ENCODE measurements at places on chromosomes 6 and 20. TPM values are rescaled to one million over a fixed set of nuclear protein-coding genes. Genes with fewer than 3 reads are reported as not detected.
A peak's percentile ranks its signal among the peaks of the same experiment; 100 is the strongest.

GRCh38 chr6:111628142-111628850, 22.6 kb upstream of the TRAF3IP2 start:
- DNase-seq: no peak

DNA sequence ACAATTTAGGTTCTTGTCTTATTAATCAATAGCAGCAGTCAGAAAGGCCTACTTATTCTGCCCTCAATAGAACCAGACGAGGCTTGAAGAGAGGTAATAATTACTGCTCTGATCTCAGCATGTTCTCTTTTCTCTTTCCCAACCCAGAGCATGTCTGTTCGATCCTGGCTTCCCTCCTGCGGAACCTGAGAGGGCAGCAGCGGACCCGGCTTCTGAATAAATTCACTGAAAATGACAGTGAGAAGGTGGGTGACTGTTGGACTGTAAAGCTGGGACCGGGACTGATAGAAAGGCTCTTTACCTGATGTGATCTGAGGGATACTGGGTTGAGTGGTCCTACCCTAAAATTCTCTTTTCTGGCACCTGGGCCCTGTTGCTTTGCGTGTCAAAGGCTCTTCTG, 63.0 kb upstream of the VSTM2L start:
- DNase-seq: no peak

DNA sequence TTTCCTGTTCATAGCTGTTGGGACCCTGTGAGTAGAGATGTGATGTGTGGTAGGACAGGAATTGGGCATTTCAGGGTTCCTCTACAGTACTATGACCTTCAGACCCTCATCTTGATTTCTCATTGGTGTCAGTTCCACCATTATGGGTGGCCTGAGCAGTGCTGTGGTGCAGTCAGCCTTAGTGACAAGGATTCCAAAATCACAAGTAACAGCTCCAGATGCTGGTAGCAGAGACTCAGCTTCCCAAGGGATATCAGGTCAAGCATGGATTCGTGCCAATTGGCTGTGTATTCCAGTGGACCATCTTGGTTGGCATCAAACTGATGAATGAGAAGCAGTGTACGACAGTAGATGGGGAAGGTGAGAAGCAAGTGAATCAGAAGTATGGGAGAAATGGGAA, 3.8 kb downstream of the SMIM26 start:
- DNase-seq: no peak

DNA sequence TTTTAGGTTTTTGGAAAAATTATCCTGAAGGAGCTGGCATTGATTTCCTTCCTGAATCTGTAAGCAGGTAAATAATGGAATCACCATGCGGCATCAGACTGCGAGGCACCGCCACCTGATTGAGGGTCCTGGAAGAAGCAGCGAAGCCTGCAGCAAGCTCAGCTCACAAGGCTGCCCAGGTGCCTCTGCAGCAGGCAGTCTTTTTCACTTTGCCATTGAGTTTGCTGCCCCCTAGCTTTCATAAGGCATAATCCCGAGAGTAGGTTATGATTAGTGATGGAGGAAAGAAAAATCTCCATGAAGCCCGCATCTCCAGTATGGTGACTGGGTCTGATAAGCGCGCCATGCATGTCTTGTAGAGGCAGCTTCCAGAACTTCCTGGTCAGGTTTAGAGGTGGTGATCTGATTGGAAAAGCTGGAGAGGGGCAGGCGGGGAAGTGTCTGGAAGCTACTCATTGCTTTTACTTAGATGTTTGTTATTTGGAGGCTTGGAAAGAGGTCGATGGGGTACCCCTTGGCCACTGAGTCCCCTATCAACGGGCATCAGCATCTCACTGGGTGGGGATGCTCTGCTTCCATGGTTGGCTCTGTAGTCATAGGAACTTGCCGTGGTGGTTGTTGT, 26.7 kb downstream of the IYD start:
- peak; percentile 47 for DNase-seq

- DNase-seq: no peak
These were observed 65.8 kb upstream of the LY86 start for GRCh38 chr6:6522709-6523108.

DNA sequence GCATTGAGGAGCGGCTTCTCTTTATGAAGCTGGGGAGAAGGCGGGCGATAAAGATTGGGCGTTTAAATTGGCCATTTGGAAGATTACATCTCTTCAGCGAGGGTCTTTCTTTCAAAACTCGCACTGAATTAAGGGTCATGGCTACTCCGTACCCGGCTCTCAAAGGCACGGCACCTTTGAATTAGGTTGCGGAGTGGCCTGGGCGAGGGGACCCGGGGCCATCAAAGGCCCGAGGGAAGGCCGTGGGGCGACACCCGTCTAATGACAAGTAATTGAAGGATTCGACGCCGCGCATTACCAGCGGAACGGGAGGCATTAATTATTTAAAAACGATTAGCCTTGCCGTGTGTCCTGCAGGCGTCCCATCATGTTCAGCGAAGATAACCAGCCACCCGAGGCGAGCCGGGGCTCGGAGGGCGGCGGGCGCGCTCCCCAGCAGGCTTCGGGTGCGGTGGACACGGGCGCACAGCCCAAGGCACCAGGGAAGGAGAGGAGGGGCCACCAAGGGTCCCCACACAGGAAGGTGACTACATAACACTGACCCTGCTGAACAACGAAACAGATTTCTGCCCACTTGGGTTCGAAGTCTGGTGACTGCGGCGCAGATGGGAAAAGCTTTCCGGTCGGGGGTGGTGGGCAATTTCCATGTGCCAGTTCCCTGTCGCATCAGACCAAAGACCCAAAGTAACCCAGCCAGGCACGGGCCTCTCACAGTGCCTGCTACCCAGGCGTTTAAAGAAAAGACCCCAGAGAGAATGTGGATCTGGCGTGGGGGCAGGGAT, 7.4 kb downstream of the FOXA2 start:
- DNase-seq: no peak

GRCh38 chr6:151240791-151241642, 1.2 kb downstream of the AKAP12 start:
- DNase-seq: peak; percentile 54

DNA sequence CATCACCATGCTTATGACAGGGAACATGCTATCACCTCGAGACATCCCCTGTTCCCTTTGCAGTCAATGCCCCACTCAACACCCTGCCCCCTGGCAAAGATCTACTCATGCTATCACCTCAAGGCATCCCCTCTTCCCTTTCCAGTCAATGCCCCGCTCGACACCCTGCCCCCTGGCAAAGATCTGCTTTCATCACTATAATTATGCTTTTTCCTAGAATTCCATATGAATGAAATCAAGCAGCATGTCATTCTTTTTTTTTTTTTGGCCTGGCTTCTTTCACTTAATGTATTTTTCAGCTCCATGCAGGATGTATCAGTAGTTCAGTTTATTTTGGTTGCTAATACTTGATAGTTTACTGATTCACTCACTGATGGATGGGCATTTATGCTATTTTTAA, 554.9 kb downstream of the CDH26 start:
- DNase-seq: no peak

- DNase-seq: no peak
These were observed 19.8 kb downstream of the LAMA4 start for GRCh38 chr6:112234601-112235000.

GRCh38 chr20:37896932-37897548, 5.9 kb upstream of the VSTM2L start:
- DNase-seq: no peak

- DNase-seq: peak; percentile 82
These were observed 931 bp upstream of the UCKL1 start for GRCh38 chr20:63957004-63957689.

- DNase-seq: no peak
These were observed 228.8 kb downstream of the SYNDIG1 start for GRCh38 chr20:24698189-24698588.

DNA sequence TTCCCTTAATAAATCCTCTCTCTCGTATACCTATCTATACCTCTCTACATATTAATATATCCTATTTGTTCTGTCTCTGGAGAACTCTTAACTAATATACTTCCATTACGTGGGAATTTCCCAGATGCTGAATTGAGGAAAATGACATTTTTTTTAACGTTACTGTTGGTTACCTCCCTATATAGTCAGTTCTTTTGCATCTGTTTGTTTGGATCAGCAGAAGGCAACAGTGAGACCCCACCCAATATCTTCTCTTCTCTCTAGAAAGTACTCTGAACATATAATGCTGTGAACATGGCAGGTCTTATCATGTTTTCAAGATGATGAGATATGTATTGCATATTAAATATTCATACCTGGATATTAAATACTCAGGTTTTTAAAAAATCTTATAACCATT, 12.7 kb downstream of the RFPL4B start:
- DNase-seq: no peak

DNA sequence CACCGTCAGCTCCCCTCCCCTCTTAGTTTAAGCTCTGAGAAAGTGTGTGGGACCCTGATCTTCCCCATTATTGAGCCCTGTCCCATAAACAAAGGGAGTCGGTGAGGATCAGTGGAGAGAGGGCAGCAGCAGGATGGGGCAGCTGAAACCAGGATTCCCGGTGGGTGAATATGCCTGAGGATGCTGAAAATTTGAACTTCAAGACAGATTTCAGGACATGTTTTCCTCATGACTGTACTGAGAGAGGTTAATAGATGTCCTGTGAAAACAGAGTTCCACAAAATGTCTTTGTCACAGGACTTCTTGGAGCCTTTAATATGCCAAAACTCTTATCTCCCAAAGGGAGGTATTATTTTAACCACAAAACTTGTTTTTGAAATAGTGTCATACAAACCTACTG, 53.5 kb upstream of the SLC22A16 start:
- no peak for DNase-seq

GRCh38 chr6:146997062-146997461, 207.2 kb upstream of the STXBP5 start:
- DNase-seq: no peak

GRCh38 chr20:50248104-50248641, 57.5 kb downstream of the CEBPB start:
- DNase-seq: no peak

DNA sequence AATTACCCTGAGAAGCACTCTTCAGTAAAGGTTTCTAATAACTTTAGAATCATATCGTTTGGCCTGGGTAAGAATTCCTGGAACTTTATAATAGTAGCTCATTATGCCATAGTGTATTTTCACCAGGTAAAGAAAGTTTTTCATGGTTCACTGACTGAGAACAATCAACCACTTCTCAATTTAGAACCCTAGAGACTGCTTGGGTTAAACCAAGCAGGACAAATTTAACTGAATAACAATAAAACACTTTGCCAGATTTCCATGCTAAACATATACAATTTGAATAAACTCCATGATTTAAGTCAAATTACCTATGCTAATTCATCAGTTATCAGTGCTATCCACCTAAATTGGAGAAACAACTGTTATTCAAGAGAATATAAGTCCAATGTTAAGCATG, 99.4 kb downstream of the PLG start:
- no peak for DNase-seq

DNA sequence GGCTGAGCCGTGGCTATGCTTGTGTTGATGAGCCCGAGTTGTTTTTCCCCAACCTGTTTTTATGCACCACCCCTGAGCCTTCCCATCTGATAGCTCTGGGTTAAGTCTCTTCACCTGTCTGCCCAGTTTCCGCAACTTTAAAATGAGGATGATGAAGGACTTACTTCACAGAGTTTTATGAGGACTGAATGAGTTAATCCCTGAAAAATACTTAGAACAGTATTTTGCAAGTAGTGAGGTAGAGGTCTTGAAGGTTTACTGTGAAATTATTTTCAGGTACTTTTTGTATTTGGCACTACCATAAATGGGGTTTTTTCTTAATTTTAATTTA, 3.2 kb downstream of the MTG2 start:
- DNase-seq: no peak

DNA sequence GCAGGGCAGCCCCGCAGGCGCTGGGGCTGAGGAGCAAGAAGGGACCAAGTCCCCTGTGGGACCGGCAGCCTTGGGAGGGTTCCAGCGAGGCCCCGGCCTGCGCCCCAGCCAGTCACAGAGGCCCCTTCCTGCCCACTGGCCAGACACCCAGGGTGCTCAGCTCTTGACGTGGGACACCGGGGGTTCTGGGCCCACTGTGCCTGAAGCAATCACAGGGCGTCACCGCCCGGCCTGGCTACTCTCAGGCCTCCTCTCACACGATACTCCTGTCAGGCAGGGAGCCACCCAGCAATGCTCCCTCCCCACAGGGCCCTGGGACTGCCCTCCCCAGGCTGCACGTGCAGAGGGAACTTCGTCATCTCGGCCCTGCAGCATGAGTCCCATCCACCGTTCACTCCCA, 14.5 kb downstream of the TAF4 start:
- no peak for DNase-seq

DNA sequence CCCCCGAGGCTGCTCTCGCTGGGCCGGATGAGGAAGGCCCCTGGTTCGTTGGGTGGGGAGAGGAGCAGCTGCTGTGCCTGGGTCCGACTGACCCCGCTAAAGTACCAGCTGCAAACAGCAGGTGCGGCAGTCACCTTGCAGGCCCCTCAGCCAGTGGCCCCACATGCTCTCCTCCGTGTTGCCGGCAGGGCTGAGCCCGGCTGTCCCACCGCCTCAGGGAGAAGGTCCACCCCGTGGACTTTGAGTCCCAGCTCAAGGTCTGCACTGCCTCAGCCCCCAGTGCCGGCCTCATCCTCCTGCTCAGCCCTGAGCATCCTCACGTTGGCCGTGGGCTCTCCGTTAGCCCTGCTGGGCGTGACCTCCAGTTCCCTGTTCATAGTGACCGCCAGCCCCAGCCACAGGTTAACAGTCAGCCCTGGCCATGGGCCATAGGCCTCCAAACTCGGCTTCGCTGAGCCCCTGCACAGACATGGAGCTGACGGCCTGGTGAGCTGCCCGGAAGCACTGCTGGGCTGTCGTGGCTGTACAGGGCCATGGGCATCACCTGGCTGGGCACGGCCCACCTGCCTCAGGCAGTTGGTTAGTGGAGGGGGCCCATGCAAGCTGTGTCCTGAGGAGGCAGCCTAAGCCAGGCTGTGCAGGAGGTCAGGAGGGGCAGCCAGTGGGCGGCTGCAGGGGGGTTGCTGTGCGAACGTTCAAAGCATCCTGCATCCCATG, 3.1 kb downstream of the SRMS start:
- DNase-seq: no peak

DNA sequence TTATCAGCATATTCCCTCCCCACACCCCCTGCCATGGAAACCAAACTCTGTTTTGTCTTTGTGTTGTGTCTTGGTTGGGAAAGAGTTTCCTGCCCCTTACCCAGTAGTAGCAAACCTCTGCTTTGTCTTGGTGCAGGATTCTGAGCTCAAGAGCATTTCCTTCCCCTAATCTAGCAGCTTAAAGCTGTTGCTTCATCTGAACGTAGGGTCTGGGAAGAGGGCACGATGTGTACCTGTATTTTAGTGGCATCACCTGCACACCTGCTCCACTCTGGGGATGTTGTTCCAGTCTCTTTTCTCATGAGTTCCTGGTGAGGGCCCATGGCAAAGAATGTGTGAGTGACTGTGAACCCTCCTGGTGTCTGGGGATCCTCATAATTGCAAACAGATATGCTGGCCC, 164.7 kb downstream of the SCP2D1 start:
- DNase-seq: no peak

GRCh38 chr20:49821381-49821780, 8.8 kb downstream of the SLC9A8 start:
- no peak for DNase-seq

- no peak for DNase-seq
These were observed 153.0 kb downstream of the NKAIN2 start for GRCh38 chr6:123956492-123957139.

- DNase-seq: no peak
These were observed 353.5 kb upstream of the IRAK1BP1 start for GRCh38 chr6:78513856-78514255.

Gene FOXC1
- 3.3 TPM for polyA plus RNA-seq

Gene GJA10
- polyA plus RNA-seq: not detected

Gene ULBP1
- 0.89 TPM for polyA plus RNA-seq

Gene BPIFA3
- polyA plus RNA-seq: not detected

Gene PTGIS
- 0.05 TPM for polyA plus RNA-seq

Gene MEP1A
- polyA plus RNA-seq: not detected

Gene EDN1
- 33.5 TPM for polyA plus RNA-seq

Gene TNNC2
- polyA plus RNA-seq: 0.22 TPM

Gene ENPP3
- not detected for polyA plus RNA-seq

Gene DOK5
- not detected for polyA plus RNA-seq

Gene YWHAB
- 204 TPM for polyA plus RNA-seq
